ENCODE measurements at places on chromosomes 4 and X.

GRCh38 chrX:31190221-31190975 is 118.6 kb upstream of the FTHL17 start:
- DNase-seq, result no peak

GRCh38 chr4:40736910-40737309 is 12.8 kb upstream of the NSUN7 start:
- DNase-seq, result no peak

DNA sequence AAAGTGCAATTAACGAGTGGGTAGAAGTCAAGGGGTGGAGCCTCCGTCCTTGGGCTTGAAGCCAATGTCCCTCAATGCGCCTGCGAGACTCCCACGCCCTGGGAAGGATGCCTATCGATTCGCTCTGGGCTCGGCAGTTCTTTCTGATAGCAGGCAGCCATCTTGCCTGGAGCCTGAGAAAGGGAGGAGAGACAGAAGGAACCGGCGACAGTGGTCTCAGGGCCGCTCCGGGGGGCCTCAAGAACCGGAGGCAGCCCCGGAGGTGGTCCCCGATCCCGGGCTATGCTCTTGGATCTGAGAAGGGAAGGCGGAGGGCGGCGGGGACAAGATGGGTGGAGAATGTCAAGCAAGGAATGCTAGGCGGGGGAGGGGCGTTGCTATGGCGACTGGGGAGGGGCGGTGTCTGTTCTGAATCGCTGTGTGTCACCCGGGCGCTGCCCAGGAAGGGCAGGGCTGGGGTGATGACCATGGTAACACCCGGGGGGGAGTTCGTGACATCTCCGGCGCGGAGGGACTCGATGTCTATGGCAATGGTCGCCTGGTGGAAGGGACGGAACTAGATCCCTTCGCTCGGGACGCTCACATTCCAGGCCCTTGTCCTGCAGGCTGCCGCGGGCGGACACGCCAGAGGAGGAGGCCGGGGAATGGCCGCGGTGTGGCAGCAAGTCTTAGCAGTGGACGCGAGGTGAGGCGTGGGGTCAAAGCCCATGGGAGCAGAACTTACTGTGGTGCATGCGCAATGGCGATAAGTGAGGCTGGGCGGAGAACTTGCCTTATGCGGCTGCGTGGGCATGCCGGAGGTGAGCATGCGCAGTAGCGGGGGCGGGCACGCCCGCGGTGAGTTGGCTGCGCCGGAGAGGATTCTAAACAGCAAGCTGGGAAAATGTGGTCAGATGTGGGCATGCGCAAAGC is at the start of gene WDR13:
WDR13 (plus strand) TSS at position 140 of the 912 bp plus-strand sequence; CDS start at position 645, 505 bp downstream.
- DNase-seq, result peak; percentile 88

DNA sequence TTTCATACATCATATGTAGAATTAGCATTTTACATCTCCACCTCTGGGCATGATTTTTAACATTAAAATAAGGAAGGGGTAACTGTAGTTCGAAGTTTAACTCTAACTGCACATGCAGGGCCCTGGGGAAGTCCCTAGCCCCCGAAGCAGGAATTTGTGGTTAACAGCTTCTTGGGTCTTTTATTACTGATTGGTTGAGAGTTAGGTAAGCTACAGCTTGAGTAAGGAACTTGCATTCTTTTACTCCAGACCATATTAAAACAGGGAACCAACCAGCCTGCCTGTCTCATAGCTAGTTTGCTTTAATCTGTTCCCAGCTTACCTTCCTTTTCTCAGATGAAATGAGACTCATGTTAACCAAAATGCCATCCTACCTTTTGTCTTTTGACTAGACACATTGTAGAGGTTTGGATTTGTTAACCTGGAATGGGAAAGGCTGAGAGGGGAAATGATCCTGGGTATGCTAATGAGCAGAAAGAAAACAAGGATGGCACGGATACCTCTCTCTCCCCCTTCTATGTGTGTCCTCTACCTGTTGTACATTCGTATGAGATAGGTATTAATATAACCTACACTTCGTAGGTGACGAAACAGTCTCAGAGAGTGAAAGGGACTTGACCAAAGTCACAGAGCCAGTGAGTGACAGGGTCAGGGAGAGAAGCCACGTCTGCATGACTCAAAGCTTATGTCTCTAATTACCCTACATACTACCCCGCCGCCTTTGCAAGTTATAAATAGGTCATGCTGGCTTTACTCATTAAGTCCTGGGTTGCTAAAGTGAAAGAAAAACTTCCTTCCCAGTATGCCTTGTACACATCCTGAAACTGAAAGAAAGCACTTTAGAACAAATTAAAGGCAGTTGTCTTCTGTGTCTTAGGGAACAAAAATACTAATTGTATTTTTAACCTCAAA is 119.5 kb upstream of the AFF2 start:
- no peak for DNase-seq

GRCh38 chrX:129846716-129847115 is 3.0 kb upstream of the ZDHHC9 start:
- DNase-seq, result no peak

GRCh38 chr4:52358883-52359321 is 300.2 kb downstream of the USP46 start:
- no peak for DNase-seq

DNA sequence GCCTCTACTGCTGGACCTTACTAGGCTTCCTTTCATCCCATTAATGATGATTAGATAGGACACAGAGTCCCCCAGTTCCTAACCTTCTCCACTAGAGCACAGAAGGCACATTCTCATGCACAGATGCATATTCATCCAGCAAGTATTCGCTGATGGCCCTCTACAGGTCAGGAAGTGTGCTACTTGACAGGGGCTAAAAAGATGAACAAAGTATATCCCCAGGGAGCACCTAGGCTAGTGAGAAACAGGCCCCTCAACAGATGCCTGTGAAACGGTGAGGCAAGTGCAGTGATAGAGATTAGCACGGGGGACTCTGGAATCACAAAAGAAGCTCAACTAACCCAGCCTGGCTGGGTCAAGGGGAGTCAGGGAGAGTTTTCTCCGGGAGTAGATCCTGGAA is 95.8 kb downstream of the MGST2 start:
- DNase-seq, result no peak

- no peak for DNase-seq
Observed at GRCh38 chr4:30610361-30610760, 109.8 kb upstream of the PCDH7 start.

DNA sequence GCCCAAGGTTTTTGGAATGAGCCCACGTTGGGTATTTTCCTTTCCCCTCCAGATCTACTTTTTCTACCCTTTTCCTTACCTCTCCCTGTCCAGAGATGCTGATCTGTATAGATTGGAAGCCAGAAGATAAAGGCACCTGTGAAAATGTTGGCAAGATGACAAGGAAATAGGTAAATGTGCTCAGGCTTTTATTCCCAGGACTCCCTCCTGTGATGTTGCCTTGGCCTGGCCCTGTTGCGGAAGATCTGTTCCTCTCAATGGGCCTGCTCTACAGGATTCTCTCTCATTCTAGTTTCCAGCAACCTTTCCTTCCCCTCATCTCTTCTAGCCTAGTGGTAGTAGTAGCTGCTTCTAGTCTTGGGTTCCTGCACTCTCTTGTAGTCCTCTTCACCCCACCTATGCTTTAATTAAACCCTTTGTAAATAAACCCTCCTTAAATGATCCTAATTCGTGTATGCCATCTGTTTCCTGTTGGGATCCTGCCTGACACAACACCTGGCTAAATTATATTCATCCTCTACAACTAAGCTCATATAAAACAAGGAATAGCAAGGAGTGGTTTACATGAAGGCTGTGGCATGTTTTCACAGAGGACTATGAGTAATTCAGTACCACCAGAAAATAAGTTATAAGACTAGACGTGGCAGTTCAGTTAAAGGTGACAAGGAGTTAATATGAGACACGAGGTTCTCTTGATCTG is 95.7 kb upstream of the MAOA start:
- DNase-seq, result no peak

DNA sequence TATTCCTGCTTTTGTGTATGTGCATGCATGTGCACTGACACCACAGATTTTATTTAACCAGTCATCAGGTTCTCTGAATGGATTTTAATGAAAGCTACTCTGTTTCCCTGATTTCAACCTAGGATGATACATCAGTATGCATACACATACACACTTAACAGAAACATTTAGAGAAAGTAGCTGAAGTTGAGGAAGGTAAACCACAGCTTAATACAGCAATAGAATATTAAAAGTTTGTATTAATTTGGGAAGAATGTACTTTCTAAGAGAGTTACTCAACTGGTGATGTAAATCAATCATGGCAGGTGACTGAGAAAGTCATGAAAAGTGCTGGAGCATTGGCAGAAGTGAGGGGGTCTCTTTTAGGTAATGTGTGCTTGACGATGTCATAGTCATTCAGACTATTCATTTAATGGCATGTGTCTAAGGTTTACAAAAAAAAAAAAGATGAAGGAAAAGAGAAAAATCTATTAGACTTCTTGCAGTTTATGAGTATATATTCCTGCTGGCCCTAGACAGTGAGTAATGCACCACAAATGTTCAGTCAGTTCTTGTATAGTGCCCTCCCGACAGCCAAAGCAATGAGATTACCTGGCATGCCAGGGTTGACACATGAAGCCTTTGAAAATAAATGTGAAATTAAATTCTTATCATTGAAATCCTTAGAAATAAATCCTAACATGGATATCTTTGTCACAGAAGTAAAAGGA is 187.6 kb downstream of the RAPGEF2 start:
- no peak for DNase-seq

DNA sequence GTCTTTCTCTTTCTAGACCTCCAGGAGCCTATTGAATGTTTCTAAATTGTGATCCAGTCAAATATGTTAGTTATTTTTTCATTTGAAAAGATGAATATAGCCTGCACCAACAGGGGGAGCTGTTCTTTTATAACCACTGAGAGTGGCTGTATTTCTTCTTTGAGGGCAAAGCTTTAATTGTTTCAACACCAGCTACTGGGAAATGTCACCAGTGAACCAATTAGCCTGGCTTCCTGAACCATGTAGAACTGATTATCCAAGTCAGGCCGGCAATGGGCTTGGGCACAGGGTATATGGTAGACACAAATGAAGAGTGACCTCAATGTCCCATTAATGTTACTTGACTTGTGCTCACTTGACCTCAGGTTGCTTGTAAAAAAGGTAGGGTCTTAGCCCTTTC is 4.8 kb upstream of the DAPP1 start:
- no peak for DNase-seq

- no peak for DNase-seq
Observed at GRCh38 chrX:48090123-48090522, 18.7 kb upstream of the ZNF630 start.

GRCh38 chr4:78360466-78360865 is 191.1 kb upstream of the ANXA3 start:
- DNase-seq, result no peak

- peak; percentile 24 for DNase-seq
Observed at GRCh38 chrX:437661-438390, 51.1 kb upstream of the PPP2R3B start.

GRCh38 chrX:13263560-13264251 is 56.1 kb downstream of the ATXN3L start:
- DNase-seq, result no peak

GRCh38 chr4:89077761-89078160 is 20.8 kb upstream of the FAM13A start:
- DNase-seq, result no peak

GRCh38 chr4:6044805-6045204 is 26.6 kb upstream of the C4orf50 start:
- no peak for DNase-seq

DNA sequence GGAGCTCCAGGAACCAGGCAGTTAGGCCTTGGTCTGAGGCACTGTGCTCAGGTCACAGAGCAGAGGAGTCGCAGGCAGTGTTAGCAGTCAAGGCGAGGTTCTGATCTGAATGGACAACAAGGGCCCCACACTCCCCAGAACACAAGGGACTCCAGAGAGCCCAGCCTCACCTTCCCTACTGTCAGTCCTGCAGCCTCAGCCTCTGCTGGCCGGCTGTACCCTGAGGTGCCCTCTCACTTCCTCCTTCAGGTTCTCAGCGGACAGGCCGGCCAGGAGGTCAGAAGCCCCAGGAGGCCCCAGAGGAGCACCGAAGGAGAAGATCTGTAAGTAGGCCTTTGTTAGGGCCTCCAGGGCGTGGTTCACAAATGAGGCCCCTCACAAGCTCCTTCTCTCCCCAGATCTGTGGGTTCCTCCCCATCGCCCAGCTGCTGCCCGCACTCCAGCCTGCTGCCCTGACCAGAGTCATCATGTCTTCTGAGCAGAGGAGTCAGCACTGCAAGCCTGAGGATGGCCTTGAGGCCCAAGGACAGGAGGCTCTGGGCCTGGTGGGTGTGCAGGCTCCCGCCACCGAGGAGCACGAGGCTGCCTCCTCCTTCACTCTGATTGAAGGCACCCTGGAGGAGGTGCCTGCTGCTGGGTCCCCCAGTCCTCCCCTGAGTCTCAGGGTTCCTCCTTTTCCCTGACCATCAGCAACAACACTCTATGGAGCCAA is 26.2 kb downstream of the MAGEA9 start:
- no peak for DNase-seq

- DNase-seq, result no peak
Observed at GRCh38 chrX:129980540-129981199, 1.8 kb upstream of the BCORL1 start.

GRCh38 chrX:16772460-16772859 is 13.8 kb upstream of the TXLNG start:
- no peak for DNase-seq

DNA sequence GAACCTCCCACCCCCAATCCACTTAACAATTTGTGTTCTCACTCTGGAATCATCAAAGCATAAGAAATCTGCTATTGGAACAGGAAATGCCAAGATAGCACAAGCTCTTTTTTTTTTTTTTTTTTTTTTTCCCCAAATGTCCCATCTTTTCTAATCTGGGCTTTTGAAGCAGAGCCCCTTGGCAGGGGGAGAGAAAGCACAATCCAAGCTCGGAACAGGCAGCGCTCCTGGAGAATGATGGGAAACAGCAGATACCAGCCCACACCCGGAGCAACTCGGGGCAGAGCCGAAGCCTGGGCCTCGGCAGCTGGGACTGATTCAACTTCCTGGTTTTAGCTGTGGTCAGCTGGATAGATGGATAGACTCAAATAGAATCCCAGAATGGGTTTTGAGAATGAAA is 235.1 kb downstream of the QDPR start:
- DNase-seq, result no peak

DNA sequence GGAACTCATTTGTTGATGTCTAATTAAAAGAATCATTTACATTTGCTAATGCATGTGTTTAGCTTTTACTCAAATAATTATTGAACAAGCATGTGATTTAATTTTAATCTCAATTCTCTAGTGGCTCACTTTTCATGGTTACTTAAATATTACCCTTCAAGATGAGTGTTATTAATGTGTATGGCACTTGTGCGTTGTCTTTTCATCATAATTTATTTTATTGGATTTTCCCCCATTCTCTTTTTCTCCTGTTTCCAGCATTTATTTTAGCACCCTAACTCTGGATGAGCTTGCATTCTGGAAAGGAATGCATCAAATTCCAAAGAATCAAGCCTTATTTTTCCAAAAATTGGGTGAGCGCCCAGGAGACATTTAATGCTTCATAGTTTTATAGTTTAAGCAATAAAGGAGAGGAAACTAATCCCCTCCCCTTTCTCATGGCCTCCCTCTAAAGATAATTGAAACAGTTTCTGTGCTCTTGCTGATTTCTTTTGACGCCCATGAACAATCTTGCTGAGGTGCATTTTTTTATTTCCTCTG is 191.1 kb upstream of the FAT4 start:
- DNase-seq, result no peak

DNA sequence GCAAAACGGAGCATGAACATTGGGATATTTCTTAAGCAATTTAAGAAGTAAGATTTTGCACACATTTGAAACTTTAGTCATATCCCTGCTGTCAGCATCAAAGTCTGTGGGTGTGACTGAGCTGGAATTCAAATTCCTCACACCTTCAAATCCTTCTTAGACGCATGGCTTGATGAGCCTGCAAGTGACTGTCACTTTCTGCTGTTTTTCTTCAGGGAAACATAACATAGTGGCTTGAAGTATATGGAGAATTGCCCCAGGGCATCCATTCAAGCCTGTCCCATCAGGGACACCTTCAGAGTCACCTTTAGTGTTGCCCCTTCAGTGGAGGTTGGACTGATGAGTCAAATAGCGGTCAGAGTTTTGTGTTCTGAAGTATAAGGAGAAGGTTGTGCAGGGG is 17.4 kb downstream of the FHDC1 start:
- DNase-seq, result no peak

Measured in breast epithelium (tissue), 4 donors.